Cortex of kidney (tissue), 1 donor: ENCODE measurements at places on chromosomes 7 and 10.

DNA sequence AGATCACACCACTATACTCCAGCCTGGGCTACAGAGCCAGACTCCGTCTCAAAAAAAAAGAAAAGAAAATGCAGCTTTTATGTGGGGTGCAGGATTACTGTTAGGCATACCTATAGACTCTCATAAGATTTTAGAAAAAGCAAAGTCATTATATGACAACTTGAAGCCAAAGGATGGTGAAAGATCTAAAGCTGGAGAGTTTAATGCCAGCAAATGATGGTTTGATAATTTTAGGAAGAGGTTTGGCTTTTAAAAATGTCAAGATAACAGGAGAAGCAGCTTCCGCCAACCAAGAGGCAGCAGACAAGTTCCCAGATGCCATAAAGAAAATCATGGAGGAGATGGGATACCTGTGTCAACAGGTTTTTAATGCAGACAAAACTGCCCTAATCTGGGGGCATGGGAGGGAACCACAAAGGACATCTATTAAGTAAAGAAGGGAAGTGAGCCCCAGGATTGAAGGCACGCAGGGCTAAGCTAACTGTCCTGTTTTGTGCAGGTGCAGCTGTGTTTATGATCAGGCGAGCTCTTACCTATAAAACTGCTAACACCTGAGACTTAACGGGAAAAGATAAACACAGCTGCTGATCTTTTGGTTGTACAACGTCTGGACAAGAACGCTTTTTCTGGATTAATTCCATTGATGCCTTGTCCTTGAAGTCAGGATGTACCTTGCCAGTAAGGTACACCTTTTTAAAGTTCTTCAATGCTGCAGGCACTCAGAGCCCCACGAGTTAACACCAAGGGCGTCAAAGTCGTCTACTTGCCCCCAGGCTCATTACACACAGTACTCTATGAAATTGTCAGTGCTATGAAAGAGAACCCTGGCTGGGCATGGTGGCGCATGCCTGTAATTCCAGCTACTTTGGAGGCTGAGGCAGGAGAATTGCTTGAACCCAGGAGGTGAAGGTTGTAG lies 10.5 kb upstream of the ANKRD61 start:
- DNase-seq: no peak

DNA sequence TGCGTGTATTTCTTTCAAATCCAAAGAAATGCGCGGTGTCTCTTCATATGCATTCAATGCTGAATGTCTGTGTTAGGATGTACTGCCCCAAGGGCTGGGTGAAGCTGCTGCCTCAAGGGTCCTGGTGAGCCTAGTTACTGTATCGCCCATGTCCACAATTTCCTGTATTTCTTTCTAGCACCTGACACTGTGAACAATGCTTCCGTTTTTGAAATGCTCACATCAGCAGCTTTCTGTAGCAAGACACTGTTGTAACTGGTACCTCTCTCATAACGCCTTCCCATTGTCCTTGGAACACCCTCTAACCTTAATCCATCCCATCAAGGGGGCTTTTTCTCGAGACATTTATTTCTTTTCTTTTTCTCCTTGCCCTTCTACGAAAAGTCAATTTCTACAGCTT lies 25.1 kb downstream of the NRP1 start:
- no peak for DNase-seq

DNA sequence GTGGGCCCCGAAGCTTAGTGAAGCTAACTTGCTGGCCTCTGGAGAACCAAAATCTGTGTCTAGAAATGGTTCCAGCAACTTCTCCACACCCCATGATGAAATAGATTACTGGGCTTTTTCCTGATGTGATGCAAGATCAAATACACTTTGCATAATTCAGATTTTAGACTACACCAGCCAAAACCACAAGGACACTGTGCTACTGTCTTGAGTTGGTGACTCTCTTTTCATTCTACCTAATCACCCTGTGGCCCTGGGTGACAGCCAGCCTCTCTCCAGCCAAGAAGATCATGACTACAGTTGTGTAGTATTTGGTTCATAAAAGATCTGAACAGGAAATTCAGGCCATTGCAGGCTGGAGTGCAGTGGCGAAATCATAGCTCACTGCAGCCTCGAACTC lies 22.2 kb downstream of the AZGP1 start:
- DNase-seq: no peak

DNA sequence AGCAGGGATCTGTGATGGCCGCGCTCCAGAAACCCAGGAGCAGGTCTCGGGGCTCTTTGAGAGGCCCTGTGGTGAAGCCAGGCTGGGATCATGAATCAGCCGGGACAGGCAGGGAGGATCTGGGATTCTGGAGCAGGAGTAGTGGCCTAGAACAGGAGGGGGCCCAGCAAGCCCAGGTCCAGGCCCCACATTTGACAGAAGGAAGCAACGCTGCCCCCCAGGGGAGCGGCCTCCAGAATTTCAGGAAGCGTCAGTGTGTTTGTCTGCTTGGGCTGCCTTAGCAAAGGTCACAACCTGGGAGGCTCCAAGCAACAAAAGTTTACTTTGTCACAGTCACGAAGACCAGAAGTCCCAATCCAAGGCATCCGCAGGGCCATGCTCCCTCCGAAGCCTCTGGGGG lies 36.8 kb downstream of the CLRN3 start:
- DNase-seq: no peak

- DNase-seq: no peak
Measured at GRCh38 chr10:689452-690371, at the start of gene DIP2C. Gene DIP2C (minus strand): TSS chr10:689668. CDS start chr10:689578, 90 bp downstream.

DNA sequence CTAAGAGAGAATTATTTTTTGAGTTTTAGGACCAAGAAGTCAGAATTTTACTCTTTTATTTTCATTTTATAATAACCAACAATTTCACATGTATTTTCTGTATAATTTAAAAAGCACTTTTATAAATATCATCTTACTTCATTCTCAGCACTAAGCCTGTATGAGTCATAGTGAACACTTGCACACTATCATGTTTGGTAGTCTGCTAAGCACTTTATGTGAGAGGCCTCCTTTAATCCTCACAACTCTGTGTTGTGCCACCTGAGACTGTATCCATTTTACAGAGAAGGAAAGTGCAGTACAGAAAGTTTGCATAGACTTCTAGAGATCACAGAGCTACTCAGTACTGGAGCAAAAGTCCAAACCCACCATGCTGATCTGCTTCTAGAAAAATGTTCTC lies 939.6 kb downstream of the NRG3 start:
- DNase-seq: no peak

GRCh38 chr10:10952800-10953199 lies 64.9 kb upstream of the CELF2 start:
- no peak for DNase-seq

DNA sequence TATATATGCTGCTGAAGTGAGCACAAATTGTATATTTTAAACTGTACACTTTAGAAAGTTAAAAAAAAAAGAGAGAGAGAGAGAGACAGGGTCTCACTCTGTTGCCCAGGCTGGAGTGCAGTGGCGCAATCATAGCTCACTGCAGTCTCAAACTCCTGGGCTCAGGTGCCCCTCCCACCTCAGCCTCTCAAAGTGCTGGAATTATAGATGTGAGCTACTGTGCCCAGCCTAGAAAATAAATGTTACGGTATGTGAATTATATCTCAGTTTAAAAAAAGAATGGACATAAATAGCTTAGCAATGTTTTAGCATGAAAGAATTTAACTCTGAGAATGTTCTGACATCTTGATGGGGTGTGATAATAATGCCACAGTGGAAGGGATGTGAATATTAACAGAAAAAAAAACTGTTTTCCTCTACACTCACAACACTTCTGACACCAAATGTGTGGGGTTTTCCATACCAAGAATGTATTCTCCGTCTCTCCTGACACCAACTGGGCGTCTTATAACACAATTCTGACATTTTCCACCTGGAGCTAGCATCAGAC lies 162.1 kb downstream of the PLCE1 start:
- DNase-seq: no peak

- no peak for DNase-seq
Measured at GRCh38 chr7:104931181-104931781, 82.7 kb upstream of the KMT2E start.

DNA sequence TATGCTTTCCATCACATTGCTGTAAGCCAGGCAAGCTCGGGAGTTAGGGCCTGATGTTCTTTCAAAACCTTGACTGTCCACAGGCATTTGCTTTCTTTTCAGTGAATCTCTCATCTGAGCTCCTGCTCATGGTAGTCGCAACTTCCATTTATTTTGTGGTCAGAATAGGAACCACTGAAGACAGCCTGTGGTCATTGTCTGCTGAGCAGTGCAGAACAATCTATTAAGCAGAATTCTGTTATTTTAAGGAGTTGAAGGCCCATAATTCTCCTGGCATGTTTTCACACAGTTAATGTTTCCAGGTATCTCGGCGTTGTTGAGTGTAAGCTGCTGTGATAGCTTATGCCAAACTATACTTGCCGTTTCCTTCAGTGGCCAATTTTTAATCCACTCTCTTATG lies 491.1 kb upstream of the AKR1E2 start:
- no peak for DNase-seq

DNA sequence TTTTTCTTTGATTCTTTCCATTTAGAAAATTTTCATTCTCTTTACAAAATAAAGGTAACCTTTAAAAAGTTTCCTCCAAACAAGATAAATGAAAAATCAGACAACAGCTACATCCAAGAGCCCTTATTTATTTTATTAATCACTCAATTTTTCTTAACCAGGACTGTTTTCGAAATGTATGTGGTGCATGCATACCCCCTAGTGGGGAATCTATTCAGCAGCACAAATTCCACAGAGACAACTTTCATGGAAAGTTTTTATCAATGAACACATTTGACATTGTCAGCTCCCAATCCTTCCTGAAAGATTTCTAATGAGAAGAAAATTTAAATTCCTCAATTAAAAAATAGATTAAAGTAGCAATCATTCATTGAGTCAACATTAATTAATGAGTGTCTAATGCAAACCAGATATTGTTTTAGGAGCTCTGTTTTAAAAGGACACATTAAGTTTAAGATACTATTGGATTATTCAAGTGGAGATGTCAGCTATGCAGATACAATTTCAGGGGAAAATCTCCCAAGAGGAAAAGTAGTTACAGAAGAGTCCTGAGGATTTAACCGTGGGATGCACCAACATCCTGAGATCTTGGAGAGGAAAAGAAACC lies 5.2 kb upstream of the HTR7 start:
- DNase-seq: no peak

DNA sequence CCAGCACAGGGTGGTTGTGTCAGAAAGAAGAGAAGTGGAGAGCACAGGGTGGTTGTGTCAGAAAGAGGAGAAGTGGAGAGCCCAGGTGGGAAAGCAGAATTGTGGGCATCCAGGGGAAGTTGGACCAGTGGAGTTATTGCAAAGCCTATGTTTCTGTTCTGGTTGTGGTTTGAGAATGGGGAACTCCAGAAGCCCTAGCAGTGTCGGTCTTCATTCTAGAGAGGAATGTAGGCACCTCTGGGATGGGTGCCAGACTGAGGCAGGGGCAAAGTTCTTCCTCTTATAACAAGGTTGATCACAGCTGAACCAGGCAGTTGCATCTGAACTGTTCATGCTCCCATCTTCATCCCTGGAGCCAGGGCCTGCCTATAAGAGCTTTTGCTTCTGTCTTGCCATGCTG lies 954 bp downstream of the FSCN3 start:
- DNase-seq: no peak

- DNase-seq: no peak
Measured at GRCh38 chr10:77297393-77297739, 340.2 kb downstream of the KCNMA1 start.

- DNase-seq: no peak
Measured at GRCh38 chr10:1610986-1611770, 126.1 kb downstream of the ADARB2 start.
